ENCODE measurements at places on chromosomes 3 and 15.
A peak's percentile ranks its signal among the peaks of the same experiment; 100 is the strongest.

GRCh38 chr3:157354722-157355121 is 81.9 kb upstream of the PTX3 start:
- H3K27ac ChIP-seq, result no peak overlapping the region
- H3K4me1 ChIP-seq, result no peaks in the 10 kb centered on the region
- H3K4me3 ChIP-seq, result no peak overlapping the region
- no peak for DNase-seq
- no peaks in the 10 kb centered on the region for H3K36me3 ChIP-seq

GRCh38 chr3:170154569-170155143 is 26.9 kb downstream of the PHC3 start:
- H3K36me3 ChIP-seq, result peaks cover 3% of the 10 kb centered on the region
- peak overlapping the region; percentile 96 for H3K27ac ChIP-seq
- no peaks in the 10 kb centered on the region for H3K27me3 ChIP-seq
- DNase-seq, result peak; percentile 41
- peaks cover 15% of the 10 kb centered on the region for H3K4me1 ChIP-seq
- no peak overlapping the region for H3K4me3 ChIP-seq

DNA sequence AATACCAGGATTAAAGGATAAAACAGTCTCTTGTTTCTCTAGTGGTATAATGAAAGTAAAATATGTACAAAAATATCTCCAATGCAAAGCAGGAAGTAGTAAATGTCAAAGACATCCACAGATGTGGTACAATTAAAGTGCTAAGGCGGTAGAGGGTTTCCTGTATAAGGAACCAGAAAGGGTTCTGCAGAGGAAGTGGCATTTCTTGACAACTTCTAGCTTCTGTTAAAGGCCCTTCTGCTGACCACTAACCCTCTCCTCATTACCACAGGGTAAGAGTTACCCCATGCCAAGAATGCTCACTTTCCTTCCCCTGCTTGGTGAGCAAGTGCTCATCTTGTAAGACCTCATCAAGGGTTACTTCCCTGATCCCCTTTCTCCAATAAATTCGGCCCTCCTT is 883.6 kb upstream of the NR2F2 start:
- no peak overlapping the region for H3K4me3 ChIP-seq
- peaks cover 2% of the 10 kb centered on the region for H3K4me1 ChIP-seq
- no peaks in the 10 kb centered on the region for H3K36me3 ChIP-seq
- DNase-seq, result peak; percentile 24
- no peak overlapping the region for H3K27ac ChIP-seq

DNA sequence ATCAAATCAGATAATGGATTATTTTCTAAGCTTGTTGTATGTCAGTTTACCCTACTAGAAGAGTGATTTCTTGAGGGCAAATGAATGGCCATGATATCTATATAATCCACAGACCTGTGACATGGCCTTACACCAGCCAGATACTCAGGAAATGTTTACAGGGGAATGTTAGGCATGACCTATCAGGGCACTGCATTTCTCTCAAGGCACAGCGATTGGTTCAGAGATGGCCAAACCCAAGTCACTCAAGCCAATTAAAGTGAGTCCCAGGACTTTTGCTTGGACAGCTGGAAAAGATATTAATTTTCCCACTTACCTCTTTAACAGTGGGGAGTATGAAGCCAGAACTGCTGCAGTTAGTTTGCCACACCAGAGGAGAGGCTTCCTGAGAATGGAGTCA is 28.7 kb upstream of the GATA2 start:
- H3K36me3 ChIP-seq, result no peaks in the 10 kb centered on the region
- peaks cover 16% of the 10 kb centered on the region for H3K27me3 ChIP-seq
- DNase-seq, result no peak
- no peak overlapping the region for H3K4me3 ChIP-seq
- H3K27ac ChIP-seq, result no peak overlapping the region
- H3K4me1 ChIP-seq, result no peaks in the 10 kb centered on the region

DNA sequence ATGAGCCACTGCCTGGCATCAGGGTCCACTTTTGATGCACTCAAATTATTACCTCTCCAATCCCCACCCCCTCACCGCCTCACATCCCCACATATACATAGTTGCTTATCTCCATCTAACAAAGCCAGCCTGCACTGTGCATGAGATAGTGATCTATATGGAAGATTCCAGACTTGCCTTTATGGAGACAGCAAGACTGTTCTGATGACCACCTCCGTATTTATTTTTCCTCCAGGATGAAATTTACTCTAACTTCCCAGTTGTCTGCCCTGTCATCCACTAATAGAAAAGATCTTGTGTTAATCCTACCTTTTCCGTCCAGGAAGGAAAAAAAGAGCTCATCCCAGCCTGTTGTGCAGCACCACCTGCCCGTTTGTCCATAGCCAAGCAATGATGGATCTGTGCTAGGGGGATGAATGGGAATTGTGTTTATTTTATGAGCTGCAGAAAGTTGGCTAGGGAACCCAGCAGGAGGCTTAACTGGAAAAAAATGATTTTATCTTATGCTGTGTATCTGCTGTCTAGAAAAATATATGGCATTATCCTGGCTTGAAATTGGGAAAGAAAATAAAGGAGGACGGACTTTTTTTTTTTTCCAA is 114.5 kb downstream of the CD47 start:
- H3K4me3 ChIP-seq, result no peak overlapping the region
- H3K27ac ChIP-seq, result peak overlapping the region; percentile 36
- H3K4me1 ChIP-seq, result peaks cover 44% of the 10 kb centered on the region
- H3K36me3 ChIP-seq, result no peaks in the 10 kb centered on the region
- DNase-seq, result no peak

GRCh38 chr3:116841003-116841735 is 131.6 kb downstream of the TUSC7 start:
- H3K27me3 ChIP-seq, result no peaks in the 10 kb centered on the region
- H3K4me1 ChIP-seq, result no peaks in the 10 kb centered on the region
- no peak overlapping the region for H3K4me3 ChIP-seq
- no peak for DNase-seq

DNA sequence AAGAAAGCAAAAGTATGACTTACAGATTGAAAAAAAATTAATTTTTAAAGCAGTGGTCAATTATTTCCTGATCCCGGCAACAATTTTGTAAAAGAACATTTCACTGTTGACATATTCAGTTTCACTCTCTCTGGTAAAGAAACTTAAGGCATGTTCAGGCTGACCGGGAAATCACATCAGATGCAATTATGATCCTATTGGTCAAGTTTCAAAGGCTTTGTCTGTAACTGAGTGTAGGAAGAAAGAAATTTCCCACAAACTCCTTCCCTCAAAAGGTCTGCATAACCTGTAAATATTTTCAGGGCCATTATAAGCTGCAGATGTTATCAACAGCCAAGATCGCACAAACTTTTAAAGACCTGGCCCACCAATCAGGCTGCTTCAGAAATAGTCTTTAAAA is 205.4 kb upstream of the IGF1R start:
- H3K4me3 ChIP-seq, result no peak overlapping the region
- peaks cover 13% of the 10 kb centered on the region for H3K4me1 ChIP-seq
- DNase-seq, result no peak
- no peak overlapping the region for H3K27ac ChIP-seq
- no peaks in the 10 kb centered on the region for H3K27me3 ChIP-seq
- H3K36me3 ChIP-seq, result no peaks in the 10 kb centered on the region

GRCh38 chr3:149443545-149443912 is 31.0 kb upstream of the TM4SF4 start:
- H3K27ac ChIP-seq, result no peak overlapping the region
- H3K27me3 ChIP-seq, result no peaks in the 10 kb centered on the region
- H3K4me1 ChIP-seq, result no peaks in the 10 kb centered on the region
- no peak for DNase-seq

- H3K27me3 ChIP-seq, result no peaks in the 10 kb centered on the region
- H3K27ac ChIP-seq, result no peak overlapping the region
- no peak for DNase-seq
- no peaks in the 10 kb centered on the region for H3K36me3 ChIP-seq
Observed at GRCh38 chr3:120506076-120506827, 55.5 kb upstream of the FSTL1 start.

- H3K27ac ChIP-seq, result no peak overlapping the region
- DNase-seq, result no peak
- no peaks in the 10 kb centered on the region for H3K36me3 ChIP-seq
- H3K4me3 ChIP-seq, result no peak overlapping the region
- no peaks in the 10 kb centered on the region for H3K4me1 ChIP-seq
Observed at GRCh38 chr15:53681056-53681455, 78.4 kb downstream of the WDR72 start.
